ENCODE measurements at places on chromosomes 11 and 22.

- DNase-seq: no peak
Observed at GRCh38 chr11:35740061-35740799, 77.7 kb downstream of the TRIM44 start.

DNA sequence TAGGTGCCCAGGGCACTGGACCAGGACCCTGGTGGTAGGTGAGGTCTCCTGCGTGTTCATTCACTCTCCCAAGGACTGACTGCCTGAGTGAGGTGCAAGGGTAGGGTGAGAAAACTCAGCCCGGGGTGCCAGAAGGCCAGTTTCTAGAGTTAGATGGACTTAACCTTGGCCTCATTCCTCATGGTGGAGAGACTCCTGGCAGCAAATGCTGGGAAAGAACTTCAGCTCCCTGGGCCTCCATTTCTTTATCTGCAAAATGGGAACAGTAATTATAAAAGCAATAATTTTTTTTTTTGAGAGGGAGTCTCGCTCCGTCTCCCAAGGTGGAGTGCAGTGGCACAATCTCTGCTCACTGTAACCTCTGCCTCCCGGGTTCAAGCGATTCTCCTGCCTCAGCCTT lies 47.7 kb downstream of the TRIOBP start:
- DNase-seq: no peak

GRCh38 chr11:45919806-45920530 lies 2.3 kb upstream of the PEX16 start:
- no peak for DNase-seq

DNA sequence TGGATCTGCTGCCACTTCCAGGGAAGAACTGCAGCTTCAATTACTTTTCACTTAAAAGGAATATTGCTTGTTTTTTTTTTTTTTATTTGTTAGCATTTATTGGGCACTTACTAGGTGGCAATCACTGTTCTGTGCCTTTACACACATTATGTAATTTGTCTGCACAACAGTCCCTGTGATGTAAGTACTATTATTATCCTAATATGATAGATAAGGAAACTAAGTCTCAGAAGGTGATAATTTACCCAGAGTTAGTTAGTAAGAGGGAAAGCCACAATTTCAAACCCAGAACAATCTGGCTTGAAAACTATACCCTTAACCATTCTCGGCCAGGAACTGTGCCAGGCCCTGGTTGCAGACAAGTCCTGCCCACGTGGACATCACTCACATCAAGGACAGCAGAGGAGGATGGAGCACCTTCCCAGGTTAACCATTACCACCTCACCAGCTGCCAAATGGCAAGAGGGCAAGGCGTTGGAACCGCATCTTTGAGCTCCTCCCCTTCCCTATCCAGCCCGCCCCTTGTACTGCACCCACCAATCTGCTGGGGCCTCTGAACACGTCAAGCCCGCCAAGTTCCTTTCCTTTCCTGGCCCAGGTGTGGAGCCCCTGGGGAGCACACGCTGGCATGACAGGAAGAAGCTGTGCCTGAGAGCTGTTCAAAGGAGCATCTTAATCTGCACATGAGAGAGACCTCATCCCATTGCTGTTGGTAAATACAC lies 78.4 kb downstream of the NAV2 start:
- DNase-seq: no peak

DNA sequence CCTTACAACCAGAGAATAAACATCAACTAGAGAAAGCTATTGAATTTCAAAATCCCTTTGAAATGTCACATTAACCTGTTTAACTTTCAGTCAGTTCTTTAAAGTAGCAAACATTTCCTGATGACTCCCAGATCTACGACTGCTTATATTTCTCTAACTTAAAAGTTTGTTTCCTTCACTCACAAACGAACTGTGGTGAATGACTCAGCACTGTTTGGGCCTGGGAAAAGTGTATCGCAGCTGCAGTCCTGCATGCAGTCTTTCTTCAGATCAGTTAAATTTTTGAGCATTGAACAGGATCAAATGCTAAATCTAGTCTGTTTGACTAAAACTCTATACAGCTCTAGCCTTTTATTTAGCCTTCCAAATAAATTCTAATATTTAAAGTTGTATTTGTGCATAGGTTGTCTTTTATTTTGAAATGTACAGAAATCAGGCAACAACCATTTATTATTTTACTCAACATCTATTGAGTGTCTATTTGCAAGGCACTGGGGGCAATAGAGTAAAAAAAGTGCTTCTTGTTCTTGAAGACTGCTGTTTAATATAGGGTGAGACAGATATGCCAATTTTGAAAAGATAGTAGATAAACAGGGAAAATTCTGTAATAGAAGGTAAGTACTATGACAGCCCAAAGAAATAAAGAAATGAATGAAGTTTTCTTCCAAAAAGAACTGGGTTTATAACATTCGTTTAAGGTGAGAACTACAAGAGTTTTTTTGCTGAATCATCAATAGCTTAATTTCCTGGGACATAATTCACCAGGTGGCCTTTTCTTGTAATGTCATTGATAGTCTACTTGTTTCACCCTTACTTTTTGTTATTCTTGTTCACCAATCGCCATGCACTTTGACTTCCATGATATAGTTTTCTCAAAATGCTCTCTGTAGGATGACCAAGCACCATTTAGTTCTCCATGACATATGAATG lies 235.4 kb downstream of the METTL15 start:
- DNase-seq: no peak
